ENCODE measurements at places on chromosomes 4 and X.

DNA sequence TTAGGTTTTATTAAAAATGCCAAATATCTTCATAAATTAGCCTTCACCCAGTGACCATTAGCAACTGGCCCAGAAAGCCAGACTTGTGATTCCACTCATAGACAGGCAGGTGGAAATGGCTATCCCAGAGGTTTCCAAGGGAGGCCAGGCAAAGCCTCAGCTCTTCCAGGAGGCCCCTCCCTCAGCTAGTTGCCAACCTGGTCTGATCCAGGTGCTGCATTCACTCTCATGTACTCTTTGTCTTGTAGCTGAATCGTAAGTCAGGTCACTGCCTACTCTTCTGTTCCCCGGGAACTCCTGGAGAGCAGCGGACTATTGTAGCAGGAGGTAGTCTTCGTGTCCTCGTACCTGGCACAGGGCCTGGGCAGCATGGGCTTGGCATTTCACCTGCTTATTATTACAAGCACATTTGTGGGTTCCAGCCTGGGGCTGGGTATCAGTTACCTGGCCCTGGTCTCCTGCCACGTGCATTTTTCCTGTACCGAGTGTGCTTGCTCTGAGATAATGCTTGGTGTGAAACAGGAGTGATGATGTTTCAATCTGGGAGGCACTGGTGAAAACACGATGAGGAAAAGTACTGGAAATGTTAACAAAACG lies 101.6 kb downstream of the FAM193A start:
- no peak for DNase-seq

DNA sequence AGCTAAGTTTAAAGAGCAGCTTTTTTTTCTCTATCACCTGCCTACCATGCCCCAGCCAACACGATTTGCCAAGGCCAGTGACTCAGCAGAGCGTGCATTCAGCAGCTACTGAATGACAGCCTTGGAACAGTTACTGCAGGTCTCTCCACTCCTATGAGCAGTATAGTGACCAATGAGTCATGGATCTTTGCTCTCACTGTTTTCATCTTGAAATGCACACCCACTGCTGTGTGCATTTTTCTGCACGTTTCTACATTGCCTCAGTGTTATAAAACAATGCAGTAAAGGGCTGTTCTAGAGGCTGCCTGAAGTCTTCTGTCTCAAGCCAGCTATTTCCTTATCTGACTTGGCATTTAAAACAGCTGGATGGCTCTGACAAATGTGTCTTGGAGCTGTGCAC lies 66.0 kb upstream of the C4orf54 start:
- no peak for DNase-seq

GRCh38 chr4:148469938-148470337 lies 27.7 kb upstream of the NR3C2 start:
- DNase-seq = no peak

DNA sequence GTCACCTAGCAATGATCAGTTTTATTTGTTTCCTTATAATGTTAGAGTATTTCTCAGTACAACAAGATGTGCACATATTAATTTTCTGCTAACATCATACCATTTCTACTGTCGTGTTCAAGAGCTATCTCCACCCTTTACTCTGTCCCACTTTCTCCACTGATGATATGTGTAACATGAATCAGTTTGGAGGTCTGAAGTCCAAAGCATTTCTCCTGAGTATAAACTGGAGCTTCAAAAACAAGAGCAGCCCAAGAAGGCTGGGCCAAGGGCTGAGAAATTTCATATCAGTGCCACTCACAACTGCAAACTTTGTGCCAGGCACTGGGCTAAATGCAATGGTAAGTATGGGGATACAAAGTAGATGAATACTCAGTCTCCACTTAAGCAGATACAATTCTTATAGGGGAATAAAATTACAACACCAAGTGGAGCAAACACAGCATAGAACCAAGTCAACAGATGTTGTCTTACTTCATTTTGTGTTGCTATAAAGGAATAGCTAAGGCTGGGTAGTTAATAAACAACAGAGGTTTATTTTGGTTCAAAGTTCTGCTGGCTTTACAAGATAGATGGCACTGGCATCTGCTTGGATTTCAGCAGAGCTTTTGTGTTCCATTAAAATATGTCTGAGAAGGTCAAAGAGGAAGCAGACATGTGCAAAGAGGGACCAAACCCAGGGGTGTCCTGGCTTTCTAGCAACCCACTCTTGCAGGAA lies 44.2 kb downstream of the AMELX start:
- DNase-seq = no peak

Measured in activated gamma-delta T cell treated with Interleukin-2 at 50 U/mL for 16 hours (primary cell).